ENCODE measurements at places on chromosomes 5 and 9.

DNA sequence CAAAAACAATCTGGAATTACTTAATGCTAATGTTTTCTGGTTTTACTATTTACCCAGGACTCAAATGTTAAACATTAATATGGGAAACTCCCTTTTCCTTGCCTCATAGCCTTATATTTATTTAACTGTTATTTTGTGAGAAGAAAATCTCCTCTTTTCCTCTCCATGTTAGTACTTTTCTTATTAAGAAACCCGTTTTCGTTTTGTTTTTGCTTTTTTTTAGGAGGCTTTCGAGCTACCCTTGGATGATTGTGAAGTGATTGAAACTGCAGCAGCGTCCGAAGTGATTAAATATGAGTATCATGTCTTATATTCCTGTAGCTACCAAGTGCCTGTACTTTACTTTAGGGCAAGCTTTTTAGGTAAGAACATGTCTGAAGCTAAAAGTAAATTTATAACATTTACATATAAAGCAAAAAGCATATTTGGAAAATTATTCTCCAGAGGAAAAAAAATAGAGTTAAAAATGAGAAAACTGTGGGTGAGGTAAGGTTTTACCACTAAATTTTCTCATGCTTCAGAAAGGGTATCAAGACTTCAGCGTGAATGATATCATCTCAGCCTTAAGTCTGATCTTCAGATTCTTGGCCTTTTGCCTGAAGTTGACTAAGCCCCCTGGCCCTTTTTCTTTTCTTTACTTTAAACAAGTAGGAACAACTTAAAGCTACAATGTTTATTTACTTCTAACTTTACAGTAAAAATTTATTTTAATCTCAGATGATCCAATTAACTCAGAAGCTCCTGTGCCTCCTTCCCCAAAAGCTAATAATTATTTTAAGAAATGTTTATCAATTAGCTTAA lies 113.8 kb downstream of the RPS23 start:
- DNase-seq: no peak

GRCh38 chr5:129063483-129064113 lies 31.0 kb upstream of the ISOC1 start:
- no peak for DNase-seq

GRCh38 chr5:2739360-2740050 lies 12.0 kb downstream of the IRX2 start:
- no peak for DNase-seq

- no peak for DNase-seq
Observed at GRCh38 chr5:44294516-44294915, 94.7 kb downstream of the FGF10 start.

- DNase-seq: no peak
Observed at GRCh38 chr5:38601133-38601862, 44.9 kb upstream of the LIFR start.

DNA sequence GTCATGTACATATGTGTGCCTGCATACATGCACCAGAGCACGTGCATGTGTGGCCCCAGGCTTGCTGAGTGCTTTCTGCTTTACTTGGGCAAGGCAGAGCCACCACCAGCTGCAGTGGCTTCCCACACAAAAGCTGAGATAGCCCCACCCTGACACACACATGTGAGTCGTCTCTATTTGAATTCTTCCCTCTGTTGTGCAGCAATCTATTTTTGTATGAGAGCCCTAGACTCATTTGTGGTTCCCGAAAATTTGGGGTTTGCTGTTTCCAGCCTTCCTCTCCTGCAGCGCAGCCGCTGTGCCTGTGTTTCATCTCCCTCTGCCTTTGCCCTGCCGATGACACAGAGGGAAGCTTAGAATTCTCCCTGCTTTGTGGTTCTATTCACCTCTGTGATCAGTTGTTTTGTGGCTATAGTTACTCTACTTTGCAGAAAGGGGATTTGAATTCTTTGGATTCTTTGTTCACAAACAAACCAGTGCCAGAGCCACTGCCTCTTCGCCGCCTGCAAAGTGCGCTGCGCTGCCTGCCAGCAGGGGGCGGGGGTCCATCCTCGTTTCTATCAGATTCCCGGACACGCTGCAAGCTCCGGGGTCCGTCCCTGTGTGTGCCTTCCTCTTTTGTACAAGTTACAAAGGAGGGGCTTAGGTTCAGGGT lies 95.8 kb upstream of the DAP start:
- no peak for DNase-seq

- no peak for DNase-seq
Observed at GRCh38 chr5:1799110-1799601, 481 bp downstream of the MRPL36 start.

DNA sequence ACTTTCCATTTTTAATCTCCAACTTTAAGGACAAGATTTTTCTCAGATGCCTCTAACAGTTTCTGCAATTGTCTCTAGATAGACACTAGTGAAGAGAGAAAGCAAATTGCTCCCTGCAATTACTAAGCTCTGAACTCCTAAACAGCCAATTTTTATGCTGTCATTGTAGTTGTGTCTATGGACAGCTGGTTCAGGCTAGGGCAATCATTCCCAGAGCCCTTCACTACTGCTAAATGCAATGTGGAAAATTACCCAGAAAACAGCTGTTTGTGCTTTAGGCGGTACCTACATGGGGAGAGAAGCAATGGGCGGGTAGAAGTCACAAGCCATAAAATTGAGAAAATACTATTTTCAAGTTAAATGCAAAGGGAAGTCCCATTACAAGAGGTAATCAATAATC lies 211.6 kb downstream of the SPOCK1 start:
- no peak for DNase-seq

DNA sequence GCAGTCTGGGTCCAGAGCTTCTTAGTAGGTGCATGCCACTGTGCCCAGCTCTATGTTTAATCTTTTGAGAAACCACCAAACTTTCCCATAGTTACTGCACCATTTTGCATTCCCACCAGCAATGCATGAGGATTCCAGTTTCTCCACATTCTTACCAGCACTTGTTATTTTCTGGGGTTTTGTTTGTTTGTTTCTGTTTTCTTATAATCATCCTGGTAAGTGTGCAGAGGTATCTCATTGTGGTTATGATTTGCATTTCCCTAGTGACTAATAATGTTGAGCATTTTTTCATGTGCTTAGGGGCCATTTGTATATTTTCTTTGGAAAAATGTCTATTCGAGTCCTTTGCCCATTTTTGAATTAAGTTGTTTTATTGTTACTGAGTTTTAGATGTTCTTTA lies 11.4 kb downstream of the FOXE1 start:
- no peak for DNase-seq

DNA sequence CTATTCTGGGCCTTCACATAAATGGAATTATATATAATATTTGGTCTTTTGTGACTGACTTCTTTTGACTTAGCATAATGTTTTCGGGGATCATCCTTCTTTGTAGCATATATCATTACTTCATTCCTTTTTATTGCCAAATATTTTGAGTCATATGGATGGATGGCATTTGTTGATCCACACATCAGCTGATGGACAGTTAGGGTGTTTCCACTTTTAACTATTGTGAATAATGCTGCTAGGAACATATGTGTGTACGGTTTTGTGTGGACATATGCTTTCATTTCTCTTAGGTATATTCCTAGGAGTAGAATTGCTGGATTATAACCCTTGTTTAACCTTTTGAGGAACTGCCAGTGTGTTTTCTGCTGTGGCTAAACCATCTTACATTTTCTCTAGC lies 249.6 kb downstream of the FANCC start:
- DNase-seq: no peak

DNA sequence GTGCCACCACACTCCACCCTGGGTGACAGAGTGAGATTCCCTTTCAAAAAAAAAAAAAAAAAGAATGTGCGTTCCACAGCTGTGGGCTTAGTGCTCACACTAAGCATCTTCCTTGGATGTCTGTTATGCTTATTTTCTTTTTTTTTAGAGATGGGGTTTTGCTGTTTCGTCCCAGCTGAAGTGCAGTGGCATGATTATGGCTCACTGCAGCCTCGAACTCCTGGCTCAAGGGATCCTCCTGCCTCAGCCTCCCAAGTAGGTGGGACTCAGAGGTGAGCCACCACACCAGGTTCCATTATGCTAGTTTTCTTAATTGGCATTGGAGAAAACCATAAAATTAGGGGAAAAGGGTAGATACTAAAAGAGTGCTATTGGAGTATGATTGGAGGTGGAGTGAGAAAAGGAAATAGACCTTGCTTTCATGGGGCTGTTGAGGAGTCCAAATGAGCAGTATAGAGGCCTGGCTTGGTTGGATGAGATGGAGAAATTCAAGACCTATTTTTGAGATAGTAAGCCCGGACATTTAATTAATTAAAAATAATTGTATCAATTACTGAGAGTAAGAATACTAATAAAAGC lies 978 bp upstream of the BRD3OS start:
- DNase-seq: no peak

GRCh38 chr9:37340961-37341360 lies 81.5 kb upstream of the GRHPR start:
- no peak for DNase-seq

DNA sequence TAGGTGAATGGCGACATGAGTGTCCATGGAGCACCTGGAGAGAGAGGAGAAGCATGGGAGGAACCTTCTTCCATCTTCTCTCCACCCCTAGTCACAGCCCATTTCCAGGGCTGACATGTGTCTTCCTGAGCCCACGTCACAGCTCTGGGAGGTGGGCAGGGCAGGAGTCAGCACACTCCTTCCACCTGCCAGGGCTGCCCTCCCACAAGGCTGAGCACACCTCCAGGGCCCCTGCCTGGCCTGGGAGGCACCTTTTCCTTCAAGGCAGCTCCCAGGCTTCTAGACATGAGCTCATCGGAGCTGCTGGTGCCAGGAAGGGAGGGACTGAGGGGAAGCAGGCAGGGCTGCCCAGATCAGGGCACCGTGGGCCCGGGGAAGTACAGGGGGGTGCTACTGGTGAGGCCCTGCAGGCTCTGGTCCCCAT lies 13.6 kb upstream of the SYNPO start:
- DNase-seq: no peak

GRCh38 chr9:8653111-8653510 lies 853.5 kb upstream of the DMAC1 start:
- DNase-seq: no peak

- DNase-seq: no peak
Observed at GRCh38 chr9:117963493-117964090, 259.4 kb downstream of the TLR4 start.

- no peak for DNase-seq
Observed at GRCh38 chr5:150639751-150640150, 709 bp upstream of the SYNPO start.

- no peak for DNase-seq
Observed at GRCh38 chr5:137347865-137348264, 151.3 kb downstream of the SPOCK1 start.

DNA sequence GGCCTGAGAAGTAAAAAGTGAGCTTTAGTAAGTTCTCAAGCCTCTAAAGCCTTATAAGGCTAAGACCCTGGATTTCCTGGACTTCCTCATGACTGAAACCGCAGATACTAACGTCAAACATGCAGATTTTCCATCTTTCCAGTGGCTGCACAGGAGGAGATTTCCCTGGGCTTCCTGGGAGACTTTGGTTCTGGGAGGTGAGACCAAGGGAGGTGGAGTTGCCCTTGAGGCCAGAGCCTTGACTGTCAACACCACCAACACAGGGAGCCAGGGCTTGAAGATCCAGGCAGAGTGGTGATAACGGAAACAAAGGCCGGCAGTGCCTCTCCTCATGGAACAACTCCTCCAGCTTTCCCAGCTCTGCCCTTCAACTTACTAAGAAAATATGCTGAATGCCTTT lies 144.7 kb upstream of the LRRTM2 start:
- no peak for DNase-seq

DNA sequence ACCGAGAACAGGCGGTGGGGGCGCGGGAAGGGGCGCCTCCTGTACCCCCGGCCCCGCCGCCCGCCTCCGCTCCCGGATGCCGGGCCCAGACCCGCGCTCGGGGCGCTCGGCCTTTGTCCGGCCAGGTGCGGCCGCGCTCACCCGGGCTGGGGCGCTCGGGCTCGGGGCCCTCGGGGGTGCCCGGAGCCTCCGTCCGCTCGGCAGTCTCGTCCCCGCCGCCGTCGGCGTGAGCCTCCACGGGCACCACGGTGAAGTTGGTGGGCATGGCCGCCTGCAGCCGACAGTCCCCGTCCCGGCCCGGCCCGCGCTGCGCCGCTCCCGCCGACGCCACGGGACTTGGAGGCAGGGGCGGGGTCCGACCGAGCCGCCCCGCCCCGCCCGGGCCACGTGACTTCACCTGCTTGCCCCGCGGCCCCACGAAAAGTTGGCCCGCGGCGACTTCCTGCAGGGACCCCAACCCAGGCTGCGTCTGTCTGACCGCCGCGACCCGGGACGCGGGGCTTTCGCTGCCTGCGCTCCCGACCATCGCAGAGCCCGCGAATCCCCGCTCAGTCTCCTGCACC lies at the start of gene SLC12A7:
Gene SLC12A7 (minus strand): TSS at position 337 of the 563 bp plus-strand sequence. CDS start 72 bp downstream, at position 265.
- peak; percentile 25 for DNase-seq

DNA sequence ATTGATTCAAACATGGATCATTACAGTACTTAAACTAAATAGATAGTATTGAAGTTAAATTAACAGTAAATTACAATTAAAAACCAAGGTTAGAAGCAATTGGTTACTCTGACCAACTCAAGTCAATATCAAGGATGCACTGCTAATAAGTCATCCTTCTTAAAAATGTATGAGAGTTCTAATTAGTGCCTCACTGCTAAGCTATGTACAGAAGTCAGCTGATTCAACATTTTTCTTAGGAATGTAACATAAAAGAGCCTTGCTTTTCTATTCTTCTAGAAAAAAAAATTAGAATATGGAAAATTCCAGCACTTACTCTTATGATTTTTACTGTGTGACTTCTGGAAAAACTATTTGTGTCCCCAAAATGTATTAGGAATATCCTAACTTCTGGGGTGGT lies 75.7 kb upstream of the FBN2 start:
- no peak for DNase-seq

DNA sequence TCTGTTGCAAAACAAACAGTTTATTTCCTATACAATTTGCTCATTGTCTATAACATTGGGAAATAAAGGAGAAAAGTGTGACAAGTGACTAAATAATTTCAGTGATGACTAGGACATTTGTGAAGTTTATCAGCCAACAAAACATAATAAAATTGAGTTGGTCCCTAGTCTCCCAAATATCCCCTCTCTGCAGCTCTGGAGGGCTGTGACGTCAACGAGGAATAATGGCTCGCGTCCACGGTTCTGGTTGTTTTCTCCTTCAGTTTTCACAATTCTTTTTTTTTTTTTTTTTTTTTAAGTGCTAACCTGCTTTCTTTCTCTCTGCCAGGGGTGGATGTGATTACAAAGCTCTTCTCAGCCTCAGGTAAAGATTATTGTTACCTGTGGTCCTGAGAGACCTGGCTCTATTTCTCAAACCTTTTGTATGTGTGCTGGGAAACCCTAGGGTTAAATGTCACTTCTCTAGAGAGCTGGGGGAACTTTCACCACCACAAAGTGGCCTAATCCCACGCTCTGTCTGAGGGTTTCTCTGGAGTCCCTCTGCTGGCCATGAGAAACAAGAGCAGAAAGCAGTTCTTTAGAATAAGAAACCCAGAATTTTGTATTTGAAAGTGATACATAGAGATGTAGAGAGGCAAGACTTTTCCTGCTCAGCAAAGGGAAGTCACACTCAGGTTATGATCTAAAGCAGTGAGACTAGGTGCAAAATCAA lies 36.2 kb upstream of the ANKRD55 start:
- DNase-seq: no peak

- DNase-seq: no peak
Observed at GRCh38 chr5:14364096-14364495, 217.5 kb upstream of the OTULINL start.

All from stimulated activated CD8-positive, alpha-beta memory T cell treated with anti-CD3 and anti-CD28 coated beads, Interleukin-7, amount 100 ng/mL, for 1 hour (primary cell).